ENCODE measurements at places on chromosomes 1 and 21. TPM values are rescaled to one million over a fixed set of nuclear protein-coding genes. Genes with fewer than 3 reads are reported as not detected.

ADORA1 gene
- total RNA-seq: 0.65 TPM

EXTL1 gene
- not detected for total RNA-seq

THEM4 gene
- 14.4 TPM for total RNA-seq

LAD1 gene
- 0.93 TPM for total RNA-seq

RCSD1 gene
- 0.06 TPM for total RNA-seq

CD101 gene
- total RNA-seq: 0.19 TPM

FMO3 gene
- total RNA-seq: not detected

S100A5 gene
- 1.3 TPM for total RNA-seq

CELA2A gene
- not detected for total RNA-seq

VCAM1 gene
- total RNA-seq: not detected

ZFP69B gene
- total RNA-seq: 1.2 TPM

FABP3 gene
- not detected for total RNA-seq

ADGRL2 gene
- total RNA-seq: 9.7 TPM

PRELP gene
- total RNA-seq: not detected

LCE2B gene
- total RNA-seq: not detected

CCSAP gene
- total RNA-seq: 6.9 TPM

KIF26B gene
- 0.05 TPM for total RNA-seq

ISG20L2 gene
- total RNA-seq: 35.0 TPM

DIO1 gene
- total RNA-seq: not detected

KISS1 gene
- 0.45 TPM for total RNA-seq

RNU1-2 gene
- not detected for total RNA-seq

Data from A549 treated with GW870086 at 1 μM for 4 hours (cell line).